ENCODE measurements at places on chromosomes 12 and 14.

DNA sequence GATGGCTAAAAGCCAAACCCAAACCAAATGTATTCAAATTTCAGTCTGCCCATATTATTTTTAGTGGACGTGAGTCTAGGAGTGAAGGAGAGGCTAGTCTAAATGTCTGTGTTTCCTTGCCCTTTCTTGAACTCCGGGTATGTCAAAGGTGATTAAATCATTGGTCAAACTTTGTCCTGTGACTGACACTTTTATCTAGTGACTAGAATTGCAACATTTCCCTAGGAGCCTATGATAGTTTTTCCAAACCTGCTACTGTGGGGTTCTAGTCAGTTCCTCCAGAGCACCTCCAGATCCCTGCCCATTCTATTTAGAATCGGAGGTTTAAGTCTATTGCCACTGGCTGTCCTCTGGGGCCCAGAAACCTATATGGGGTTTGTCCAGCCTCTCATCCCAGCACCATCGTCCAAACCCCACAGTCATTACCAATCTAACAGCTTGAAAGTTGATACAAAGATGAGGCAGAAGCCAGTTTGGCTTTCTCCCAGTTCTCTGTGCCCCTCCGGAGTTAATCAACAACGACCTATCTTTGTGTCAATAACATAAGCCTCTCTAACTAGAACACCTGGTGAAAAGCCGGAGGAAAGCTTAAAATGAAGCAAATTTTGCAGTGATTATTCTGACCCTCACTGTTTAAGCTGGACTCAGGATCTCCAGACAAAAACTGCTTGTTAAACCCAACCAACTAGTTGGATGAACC is 306.7 kb downstream of the ZFP36L1 start:
- DNase-seq = no peak

GRCh38 chr12:19967431-19967830 is 400.9 kb upstream of the PDE3A start:
- peak; percentile 82 for DNase-seq

DNA sequence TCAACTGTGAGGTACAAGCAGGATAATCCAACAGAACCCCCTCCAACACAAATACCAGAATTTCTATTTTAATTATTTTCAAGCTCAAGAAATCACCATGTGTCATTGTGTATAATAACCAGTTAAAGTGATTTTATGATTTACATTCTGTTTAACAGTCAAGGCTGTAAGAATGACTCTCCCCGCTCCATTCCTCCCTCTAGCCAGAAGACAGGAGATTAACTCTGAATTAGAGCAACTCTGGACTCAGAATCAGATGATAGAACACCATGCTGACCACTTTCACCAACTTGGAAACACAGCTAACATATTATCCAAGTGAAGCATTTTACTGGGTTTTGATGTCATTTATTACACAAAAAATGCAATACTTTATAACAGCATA is 71.9 kb downstream of the ATP2B1 start:
- DNase-seq = no peak

DNA sequence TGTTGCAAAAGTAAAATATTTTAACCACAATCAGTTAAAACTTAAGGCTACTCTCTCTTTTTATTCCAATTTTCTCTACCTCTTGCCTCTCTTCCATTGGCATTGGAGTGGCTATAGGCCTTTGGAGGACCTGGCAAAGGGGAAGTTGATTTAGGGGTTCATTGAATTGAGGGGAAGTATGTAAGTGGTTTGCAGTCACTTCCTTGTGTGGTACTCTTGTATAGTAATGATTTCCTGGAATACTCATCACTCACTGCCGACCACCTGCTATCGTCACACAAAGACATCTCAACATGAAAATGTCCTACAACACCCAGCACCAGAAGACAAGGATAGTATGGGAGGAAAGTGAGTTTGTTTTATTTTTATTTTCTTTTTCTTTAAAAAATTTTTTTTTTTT is 45.7 kb upstream of the CPM start:
- DNase-seq = no peak

DNA sequence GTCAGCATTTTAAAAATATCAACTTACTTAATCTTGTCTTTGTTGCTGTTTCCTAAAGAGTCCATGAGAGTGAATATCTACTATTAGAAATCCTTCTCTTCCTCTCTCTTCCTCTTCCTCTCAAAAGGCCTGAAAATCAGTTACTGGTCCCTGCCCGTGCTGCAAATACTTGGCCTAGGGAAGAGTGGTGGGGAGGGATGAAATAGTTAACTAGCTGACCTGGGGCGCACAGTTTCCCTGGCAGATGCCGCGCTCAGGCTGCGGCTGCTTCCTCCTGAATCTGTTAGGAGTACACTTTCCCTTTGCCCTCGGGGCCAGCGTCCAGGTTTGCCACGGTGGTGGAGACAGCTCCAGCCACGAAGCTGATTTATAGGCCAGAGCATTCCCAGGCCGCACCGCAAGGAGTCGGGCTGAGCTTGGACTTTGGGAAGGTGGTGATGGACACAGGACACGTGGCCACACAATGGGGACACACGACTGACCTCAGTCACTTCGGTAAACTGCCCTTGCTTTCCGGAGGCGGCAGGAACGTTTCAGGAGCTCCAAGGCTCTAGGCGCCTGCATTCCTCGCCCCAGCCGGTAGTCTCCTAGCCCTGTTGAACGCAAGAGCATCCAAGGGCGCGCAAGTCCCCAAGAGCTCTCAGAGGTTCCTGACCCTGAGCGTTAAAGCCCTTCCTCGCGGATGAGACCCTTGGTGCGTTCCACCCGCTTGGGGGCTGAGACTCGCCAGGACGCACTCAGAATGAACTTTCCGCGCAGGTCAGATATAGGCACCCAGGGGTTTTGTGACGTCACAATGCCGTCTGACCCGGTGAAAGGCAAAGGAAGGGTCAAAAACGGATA is 7.1 kb upstream of the ASCL1 start:
- peak; percentile 82 for DNase-seq

- DNase-seq = peak; percentile 62
Observed at GRCh38 chr14:55026441-55026792, 482 bp downstream of the WDHD1 start.

DNA sequence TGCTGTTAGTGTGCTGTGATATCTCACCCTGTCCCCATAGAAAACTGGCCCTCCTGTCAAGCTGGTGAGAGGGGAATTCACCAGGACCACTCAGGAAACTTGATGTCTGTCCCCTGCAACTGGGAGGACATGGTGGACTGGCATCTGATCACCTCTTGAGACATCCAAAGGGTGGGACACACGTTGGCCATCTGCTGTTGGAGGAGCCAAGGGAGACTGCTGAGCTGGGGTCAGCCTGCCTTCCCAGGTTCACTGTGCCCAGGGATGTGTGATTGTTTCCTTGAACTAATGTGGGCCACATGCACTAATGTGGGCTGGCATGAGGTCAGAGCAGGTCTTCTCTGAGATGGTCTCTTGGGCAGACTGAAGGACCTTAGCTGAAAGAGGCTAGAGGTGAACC is 16.7 kb upstream of the TMEM229B start:
- no peak for DNase-seq

DNA sequence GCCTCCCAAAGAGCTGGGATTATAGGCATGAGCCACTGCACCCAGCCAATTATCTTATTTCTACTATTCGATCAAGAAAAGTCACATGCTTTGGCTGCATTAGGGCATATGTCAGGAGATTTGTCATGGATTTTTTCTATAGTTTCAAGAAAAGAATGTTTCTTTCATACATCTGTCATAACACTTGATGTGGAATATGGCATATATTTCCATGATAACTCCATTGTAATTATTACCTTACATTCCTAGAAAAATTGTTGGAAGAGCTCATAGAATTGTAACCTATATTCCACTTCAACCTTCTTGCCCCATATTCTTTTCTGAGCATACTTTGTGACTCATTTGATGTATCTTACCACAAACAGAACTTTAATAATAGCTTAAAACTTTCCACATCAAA is 740.9 kb upstream of the FLRT2 start:
- no peak for DNase-seq

DNA sequence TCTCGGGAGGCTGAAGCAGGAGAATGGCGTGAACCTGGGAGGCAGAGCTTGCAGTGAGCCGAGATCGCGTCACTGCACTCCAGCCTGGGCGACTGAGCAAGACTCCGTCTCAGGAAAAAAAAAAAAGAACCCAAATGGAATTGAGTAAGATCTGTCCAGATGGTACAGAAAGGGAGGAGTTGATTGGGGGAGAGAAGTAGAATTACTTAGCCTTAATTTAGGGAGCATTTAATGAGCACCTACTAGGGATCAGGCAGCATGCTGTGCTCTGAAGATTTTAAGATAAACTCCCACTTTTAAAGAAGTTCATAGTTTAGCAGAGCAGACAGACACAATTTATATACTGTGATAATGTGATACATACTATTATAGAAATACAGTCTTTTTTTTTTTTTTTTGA is 4.5 kb downstream of the RAB5B start:
- DNase-seq = no peak

DNA sequence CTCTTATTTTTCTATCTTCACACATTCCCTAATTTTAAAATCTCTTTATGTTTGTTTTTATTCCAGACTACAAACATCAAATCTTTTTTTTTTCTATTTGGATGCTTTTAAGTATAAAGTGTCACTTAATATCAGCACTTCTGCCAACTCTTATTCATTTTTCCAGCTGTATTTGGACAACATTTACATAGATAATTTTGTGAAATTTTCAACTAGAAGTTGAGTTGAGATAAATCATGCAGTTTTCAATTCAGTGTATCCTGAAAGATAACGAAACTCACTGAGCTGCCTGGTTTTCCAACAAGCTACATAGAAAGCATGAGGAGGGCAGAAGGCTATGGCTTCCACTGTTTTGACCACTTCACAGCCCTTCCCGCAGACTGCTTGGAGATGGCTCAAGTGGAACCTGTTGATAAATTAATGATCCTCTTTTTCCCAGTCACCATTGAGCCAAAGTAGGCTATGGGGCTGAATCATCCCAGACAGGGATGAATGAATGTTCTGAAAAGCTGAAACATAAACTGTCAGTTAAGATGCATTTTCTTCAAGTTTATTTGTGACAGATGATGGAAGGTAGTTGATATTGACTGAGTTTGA is 213.9 kb downstream of the RAD51B start:
- DNase-seq = no peak

- peak; percentile 42 for DNase-seq
Observed at GRCh38 chr14:104680806-104681688, 8.4 kb upstream of the INF2 start.

DNA sequence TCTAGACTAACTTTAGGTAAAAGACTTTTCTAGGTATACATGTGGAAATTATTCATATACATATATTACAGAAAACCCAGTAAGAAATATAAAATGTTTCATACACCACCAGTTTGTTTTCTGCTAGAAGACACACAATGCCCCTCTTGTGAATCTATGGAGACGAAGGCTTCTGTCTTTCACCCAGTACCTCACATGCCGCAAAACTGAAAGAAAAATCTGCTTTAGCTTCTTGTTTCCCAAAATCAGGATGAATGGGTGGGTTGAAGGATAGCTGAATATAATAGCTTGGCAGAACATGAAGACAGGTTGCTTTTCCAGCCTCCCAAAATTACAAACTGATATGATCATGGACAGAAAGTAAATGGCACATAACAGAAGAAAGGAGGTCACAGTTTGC is 1.3 kb downstream of the TAS2R30 start:
- no peak for DNase-seq

DNA sequence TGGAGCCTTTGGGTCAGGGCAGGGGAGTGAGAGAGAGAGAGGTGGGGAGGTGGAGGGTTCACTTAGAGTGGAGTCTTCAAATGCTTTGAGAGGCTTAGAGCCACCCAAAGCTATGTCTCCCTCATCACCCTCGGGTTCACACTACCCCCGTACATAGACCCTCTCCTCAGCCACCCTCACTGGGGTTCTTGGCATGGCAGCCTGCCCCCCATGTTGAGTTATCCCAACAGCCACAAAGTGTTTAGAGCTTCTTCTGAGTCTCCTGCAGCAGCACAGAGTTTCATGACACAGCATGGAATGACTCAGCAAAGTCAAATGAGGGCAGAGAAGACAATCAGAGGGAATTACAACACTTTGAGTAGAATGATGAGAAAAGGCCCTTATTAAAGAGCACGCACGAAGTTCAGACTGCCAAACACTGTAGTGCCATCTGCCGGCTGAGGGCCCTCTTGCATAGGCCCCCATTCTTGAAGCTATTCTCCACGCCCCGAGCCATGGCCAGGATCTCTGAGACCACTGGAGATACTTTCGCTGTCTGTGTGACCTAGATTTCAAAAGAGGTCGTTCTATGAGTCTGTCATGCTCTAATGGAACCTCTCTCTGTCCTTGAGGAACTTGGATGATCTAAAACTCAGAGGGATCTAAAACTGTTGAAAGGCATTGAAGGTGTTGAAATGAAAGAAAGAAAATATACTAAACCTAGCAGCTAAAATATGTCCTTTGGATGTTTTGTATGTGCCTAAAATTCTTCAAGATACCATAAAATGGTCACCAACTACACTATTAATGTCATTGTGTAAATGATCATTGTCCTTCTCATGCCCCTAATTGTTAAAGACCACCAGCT is 221.9 kb downstream of the PELI2 start:
- peak; percentile 89 for DNase-seq

- DNase-seq = no peak
Observed at GRCh38 chr14:55951341-55952206, 166.6 kb upstream of the PELI2 start.

GRCh38 chr12:97452839-97453238 is 9.8 kb upstream of the RMST start:
- no peak for DNase-seq

DNA sequence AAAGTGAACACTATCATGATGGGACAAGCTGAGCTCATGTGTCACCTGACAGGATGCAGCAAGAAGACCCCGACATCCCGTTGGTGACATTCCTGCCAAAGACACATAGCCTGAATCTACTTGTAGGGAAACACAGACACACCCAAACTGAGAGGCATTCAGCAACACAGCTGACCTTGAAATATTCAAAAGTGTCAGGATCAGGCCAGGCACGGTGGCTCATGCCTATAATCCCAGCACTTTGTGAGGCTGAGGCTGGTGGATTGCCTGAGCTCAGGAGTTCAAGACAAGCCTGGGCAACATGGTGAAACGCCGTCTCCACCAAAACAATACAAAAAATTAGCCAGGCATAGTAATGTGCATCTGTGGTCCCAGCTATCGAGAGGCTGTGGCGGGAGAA is 232.0 kb upstream of the PLXNC1 start:
- DNase-seq = no peak

GRCh38 chr12:6833189-6833890 is 5.1 kb downstream of the P3H3 start:
- no peak for DNase-seq

DNA sequence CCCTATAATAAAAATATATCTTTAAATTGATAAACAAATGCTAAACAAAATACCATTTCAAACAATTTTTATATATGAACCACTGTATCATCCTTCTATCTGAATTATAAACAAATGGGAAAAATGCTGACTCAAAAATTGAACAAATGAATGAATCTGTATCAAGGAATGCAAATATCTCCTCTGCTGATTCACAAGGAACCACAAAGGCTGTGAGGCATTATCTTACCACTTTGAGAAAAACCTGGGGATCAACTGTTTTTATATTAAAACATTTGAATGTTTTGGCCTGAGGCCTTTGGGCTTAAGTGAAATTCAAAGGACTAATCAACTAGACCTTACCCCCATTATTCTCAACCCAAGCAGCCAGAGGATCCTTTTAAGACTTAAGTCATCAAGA is 86.3 kb downstream of the EML5 start:
- DNase-seq = no peak
